NCI-H774 (cell line): ENCODE measurements at places on chromosomes 2 and 18.

DNA sequence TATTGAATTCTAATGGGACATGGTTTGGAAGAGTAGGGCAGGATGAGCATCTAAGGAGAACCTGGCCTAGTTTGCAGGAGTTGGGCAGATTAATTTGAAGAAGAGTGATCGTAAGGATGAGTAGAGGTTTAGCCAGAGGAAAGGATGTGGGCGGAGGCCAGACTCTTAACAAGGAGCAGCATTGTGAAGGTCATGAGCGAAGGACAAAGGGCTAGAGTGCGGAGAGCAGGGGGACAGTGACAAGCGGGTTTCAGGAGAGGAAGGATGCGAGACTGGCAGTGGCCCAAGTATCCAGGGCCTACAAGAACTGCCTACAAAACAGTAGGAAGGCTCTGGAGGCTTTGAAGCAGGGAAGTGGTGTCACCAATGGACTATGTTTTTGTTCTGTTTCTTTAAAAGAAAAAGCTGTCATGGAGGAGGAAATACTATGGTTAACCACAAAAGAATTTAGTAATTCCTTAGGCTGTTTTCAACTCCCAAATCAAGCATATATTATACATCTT is 20.1 kb downstream of the SLC66A3 start:
- no peak for DNase-seq

GRCh38 chr2:17298453-17298852 is 219.8 kb downstream of the RAD51AP2 start:
- no peak for DNase-seq

DNA sequence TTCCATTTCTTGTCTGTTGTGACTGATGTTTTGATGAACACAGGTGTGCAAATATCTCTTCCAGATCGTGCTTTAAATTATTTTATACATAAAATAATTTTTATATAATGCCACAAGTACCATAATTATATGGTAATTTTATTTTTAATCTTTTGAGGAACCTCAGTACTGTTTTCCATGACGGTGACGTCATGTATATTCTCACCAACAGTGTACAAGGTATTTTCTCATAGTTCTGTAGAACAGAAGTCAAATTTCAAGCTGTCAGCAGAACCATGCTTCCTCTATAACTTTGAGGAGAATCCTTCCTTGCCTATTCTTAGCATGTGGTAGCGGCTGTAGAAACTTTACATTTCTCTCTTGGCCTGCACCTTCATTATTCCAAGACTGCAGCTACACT is 349.4 kb upstream of the GYPC start:
- DNase-seq = no peak

DNA sequence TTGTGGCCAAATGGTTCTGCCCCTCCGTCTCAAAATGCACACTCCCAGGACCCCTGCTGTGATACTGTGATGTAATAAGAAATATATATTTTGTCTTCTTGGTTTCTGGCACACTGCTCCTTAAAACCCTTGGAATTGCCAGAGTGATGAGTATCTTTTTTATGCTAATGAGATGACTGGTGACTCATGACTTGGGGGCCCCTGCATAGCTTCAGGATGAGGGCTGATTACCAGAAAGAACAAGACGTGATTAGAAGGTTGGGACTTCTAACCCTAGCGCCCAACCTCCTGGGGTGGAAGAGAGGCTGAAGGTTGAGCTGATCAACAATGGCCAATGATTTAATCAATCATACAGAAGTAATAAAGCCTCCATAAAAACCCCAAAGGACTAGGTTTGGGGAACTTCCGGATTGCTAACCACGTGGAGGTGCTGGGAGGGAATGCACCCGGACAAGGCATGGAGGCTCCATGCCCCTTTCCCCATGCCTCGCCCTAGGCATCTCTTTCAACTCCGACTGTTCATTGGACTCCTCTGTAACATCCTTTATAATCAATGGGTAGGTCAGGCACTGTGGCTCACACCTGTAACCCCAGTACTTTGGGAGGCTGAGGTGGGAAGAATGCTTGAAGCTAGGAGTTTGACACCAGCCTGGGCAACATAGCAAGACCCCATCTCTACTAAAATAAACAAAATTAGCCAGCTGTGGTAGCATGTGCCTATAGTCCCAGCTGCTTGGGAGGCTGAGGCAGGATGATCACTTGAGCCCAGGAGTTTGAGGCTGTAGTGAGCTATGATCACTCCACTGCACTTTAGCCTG is 89.1 kb downstream of the HS1BP3 start:
- DNase-seq = no peak

DNA sequence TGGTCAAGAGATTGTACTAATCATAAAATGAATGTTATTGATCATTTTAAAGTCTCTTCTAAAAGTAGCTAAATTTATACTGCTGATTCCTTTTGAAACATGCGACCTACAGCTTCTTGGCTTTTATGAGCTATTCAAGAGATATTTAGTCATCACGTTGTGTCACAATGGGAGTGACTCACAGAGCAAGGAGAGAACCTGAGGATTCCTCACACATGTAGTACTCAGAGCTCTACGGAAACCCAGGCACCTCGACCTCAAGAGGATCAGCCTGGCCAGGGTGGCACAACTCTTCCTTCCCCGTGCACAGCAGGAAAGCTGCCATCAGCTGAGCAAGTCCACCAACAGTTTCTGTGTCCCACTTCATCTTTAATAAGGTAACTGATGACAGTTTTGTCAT is at the start of gene DHRS9:
DHRS9 (plus strand) TSS at position 223 of the 400 bp plus-strand sequence. CDS start 12,019 bp downstream, outside the sequence.
- DNase-seq = no peak

DNA sequence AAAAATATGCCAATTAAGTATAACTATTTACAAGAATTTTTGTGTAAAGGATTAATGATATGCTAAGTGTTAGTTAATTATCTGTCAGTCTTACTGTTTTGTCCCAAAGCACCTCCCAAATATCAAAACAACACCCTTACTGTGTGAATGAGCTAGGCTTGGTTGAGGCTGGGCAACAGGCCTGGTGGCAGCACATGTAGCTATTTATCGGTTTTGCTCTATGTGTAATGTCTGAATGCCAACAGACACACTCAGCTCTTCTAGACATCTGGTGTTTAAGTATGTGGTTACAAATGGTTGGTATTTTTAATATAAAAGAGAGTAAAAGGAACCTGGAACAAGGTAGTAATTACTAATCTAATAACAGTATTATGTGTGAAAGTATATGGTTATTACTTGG is 175.3 kb downstream of the RAB3GAP1 start:
- no peak for DNase-seq

DNA sequence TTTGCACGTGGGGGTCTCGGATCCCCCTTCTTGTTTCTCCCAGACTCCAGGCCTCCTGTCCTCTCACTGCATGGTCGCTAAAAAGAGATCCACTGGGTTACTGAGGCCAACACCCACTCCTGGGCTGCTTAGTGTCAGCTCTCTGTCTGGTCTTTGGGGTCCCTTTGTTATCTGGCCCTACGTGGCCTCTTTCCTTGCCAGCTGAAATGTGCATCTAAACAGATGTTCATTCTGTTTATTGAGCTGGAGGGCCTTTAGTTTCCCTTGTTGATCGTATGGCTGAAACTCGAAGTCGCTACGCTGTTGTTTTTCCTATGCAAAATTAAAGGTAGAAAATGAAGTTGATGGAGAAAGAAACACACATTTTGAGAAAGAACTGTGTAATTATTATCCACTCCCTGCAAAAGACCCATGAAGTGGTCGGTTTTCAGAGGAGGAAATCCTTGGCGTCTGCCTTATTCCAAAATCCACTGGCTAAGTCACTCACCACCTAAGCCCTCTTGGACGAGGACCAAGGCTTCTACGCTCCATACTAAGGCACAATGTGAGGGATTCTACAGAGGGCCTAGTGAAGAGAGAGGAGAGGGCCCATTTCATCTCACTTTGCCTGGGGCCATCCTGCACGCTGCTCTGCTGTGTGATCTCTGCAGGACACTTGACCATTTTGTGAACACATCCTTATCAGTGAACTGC is 105.3 kb downstream of the GLI2 start:
- DNase-seq = no peak

DNA sequence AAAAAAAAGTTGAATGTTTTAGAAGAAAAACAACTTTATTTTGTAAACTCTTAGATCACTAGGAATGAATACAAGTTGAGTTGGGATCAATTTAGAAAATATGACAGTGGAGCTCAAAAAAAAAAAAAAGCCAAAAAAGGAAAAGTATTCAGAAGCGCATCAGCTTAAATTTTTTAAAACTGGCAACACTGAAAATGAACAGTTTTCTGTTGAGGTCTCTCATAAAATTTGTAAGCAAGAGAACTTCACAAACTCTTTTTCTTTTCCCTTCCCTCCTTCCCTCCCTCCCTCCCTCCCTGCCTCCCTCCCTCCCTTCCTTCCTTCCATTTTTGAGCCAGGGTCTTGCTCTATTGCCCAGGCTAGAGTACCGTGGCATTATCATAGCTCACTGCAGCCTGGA is 143.9 kb downstream of the B3GNT2 start:
- no peak for DNase-seq

- DNase-seq = peak; percentile 38
Observed at GRCh38 chr2:57497489-57498096, 549.0 kb upstream of the VRK2 start.

GRCh38 chr18:10194592-10194991 is 259.8 kb upstream of the APCDD1 start:
- DNase-seq = no peak

GRCh38 chr2:105697781-105698449 is 46.8 kb upstream of the NCK2 start:
- DNase-seq = no peak

- no peak for DNase-seq
Observed at GRCh38 chr2:114709936-114710850, 267.8 kb downstream of the DPP10 start.

GRCh38 chr2:238515377-238515776 is 88.7 kb downstream of the ASB1 start:
- DNase-seq = no peak

- no peak for DNase-seq
Observed at GRCh38 chr2:120140866-120141265, 82.3 kb downstream of the TMEM185B start.

DNA sequence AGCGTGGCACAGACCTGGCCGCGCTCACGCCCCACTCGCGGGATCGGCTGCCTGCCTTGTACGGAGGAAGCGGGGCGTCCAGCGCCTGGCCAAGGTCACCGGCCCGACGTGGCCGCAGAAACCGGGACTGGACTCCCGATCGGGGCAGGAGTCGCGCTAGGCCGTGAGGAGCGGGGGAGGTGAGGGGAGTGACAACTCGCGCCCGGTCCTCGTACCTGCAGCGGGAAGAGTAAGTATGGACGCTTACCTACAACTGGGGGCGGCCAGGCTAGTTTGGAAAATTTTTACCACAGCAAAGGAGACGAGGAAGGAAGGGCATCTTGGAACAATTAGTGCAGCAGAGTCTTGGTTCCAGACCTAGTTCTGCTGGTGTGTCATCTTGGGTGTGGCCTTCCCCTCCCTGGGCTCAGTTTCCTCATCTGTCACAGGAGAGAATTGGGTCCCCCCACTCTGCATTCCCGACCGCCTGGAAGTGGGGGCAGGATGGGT is 693 bp downstream of the UBE2F start:
- peak; percentile 1 for DNase-seq

DNA sequence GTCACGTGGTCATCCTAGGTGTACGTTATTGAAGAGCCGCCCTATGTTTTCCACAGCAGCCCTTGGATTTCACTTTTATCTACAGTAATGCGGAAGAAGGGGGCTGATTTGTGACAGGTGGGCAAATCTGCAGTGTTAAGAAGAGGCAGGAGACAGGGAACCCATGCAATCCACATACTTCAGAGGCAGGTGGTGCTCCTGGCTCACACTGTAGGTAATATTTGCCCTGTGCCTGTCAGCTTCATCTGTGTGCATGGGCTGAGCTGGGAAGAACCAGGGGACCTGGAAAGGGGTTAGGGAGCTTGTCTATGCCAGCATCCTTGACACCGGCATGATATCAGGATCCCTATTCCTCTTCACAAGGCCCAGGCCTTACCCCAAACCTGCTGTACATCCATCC is 183.9 kb downstream of the SH3RF3 start:
- DNase-seq = no peak

- no peak for DNase-seq
Observed at GRCh38 chr18:57901825-57902589, 98.9 kb upstream of the ATP8B1 start.

DNA sequence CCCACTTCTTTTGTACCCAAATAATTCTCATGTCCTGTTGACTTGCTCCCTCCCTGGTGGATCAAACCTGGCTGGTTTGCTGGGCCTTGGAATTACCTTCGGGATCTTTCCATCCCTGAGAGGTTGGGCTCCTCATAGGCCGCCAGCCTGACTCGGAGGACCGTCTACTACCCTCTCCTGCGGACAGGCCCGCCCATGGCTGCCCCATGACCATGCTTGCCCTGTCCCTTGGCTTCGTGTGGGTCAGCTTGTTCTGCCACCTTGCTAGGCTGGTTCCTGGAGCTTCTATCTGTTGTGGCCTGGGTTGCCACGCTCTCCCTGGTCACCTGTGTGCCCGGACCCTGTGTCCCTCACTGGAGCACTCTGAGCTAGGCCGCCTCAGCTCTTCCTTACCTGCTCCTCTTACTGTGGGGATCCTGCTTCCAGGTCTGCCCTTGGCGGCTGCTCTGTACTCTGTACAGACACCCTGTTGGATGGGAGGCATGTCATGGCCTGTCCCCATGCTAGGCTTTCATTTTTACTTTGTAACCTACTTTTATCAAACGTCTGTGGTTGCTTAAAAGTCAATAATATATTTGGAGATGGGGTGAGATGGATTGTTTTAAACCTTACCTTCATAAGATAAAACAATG is 29.7 kb upstream of the FHL2 start:
- DNase-seq = no peak

- DNase-seq = no peak
Observed at GRCh38 chr2:236977063-236977851, 108.4 kb upstream of the COPS8 start.

- DNase-seq = no peak
Observed at GRCh38 chr18:58541146-58541788, 87.6 kb downstream of the ALPK2 start.

GRCh38 chr2:219684721-219685689 is 57.6 kb downstream of the SLC4A3 start:
- DNase-seq = peak; percentile 68

- no peak for DNase-seq
Observed at GRCh38 chr2:213792045-213792444, 507.8 kb downstream of the SPAG16 start.

GRCh38 chr2:15797231-15797938 is 143.0 kb upstream of the MYCN start:
- no peak for DNase-seq
